ENCODE measurements at places on chromosomes 13 and 19. TPM values are rescaled to one million over a fixed set of nuclear protein-coding genes. Genes with fewer than 3 reads are reported as not detected.

PLPP2 gene
- total RNA-seq, result 0.48 TPM

GJB2 gene
- 0.88 TPM for total RNA-seq

DNA sequence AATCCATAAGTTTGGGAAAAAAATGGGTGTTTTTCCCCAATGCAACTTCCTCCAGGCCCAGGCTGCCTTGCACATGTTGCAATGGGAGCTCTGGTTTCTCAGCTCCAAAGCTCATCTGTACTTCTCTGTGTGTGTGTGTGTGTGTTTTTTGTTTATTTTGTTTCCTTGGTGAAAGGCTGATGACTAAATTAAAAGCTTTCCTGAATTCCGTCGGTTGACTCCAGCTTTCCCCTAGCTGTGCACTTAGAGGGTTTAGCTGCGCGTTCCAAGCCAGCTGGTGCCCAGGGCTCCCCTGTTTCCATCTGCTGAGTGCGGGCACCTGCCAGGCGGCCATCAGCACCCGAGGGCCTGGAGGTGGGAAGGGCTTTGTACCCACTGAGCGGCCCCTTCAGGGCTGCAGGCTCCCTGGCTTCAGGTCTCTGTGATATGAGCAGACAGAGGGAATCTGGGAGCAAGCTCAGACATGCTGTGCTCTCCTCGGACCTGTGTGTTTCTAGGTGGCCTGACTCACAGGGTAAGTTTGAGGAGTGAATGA is 129.1 kb upstream of the SOX1 start:
- no peaks in the 10 kb centered on the region for H3K36me3 ChIP-seq
- H3K27ac ChIP-seq, result no peak overlapping the region
- no peaks in the 10 kb centered on the region for H3K27me3 ChIP-seq

IRGC gene
- total RNA-seq, result not detected

DNA sequence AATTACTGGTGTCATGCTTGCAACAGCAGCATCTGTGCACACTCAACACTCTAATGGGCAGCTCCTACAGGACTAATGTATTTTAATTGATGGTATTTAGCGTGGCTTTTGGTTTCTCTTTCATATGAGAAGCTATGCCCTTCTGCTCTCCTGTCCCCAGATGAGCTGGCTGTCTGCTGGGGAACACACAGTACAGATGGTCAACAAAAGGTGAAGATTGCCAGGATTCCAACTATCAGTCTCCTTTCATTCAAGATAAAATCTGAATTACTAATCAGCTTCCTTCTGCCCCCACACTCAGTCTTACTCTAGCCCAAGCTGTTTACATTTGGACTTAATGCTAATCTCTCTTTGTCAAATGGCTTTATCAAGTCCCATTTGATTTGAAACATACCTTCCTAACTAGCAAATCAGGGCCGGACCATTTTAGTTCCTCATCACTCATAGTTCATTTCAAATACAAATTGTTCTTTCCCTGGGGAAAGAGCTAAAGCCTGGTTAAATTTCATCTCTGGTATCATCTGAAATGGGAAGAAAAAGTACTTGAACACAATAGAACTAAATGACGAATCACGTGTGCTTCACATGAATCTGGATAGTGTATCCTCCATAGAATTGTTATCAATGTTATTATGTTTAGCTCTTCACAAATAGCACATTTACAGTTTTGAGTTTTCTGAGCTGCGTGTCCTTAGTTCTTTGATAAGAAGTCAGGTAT is 988.0 kb downstream of the PCDH17 start:
- no peaks in the 10 kb centered on the region for H3K4me1 ChIP-seq
- no peaks in the 10 kb centered on the region for H3K27me3 ChIP-seq

DNA sequence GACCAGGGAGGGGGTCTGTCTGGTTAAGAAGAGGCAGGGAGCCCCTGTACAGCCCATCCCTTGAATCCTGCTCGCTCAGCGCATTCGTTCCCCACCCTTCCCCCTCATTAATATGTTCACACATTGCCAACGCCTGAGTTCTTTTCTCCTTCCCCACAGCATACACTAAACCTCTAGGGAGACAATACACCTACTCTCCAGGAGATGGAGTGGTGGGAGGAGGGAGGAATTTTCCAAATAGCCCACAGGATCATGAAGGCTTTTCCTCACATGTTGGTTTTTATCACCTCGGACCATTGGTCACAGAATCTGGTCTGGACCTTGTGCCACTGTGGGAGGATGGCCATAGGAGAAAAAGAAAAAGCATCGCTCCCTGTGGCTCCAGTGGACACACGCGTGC is 294.9 kb downstream of the SHISA2 start:
- H3K4me3 ChIP-seq, result no peak overlapping the region
- DNase-seq, result no peak
- no peaks in the 10 kb centered on the region for H3K27me3 ChIP-seq

DNA sequence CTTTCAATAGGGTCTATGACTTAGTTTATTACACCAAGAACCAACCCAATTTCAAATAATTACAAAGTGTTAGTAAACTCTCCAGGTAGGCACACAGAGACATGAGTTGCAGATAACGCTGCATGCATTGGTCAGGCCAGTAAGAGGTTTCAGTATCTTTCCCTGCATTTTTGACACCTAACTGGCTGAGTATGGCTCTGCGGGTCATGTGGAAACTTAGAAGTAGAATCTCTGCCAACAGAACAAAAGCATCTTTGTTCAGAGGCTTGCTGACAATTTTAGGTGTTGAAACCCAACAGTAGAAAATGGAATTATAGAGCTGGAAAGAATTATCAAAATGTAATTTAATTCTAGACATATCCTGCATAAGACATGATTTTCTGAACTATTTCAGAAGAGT is 25.3 kb downstream of the HTR2A start:
- H3K36me3 ChIP-seq, result no peaks in the 10 kb centered on the region
- H3K4me1 ChIP-seq, result no peaks in the 10 kb centered on the region
- H3K27ac ChIP-seq, result no peak overlapping the region
- DNase-seq, result no peak

GRCh38 chr13:60511637-60512036 is 114.6 kb downstream of the TDRD3 start:
- no peaks in the 10 kb centered on the region for H3K36me3 ChIP-seq
- no peak overlapping the region for H3K27ac ChIP-seq
- no peak overlapping the region for H3K4me3 ChIP-seq
- no peaks in the 10 kb centered on the region for H3K27me3 ChIP-seq
- H3K4me1 ChIP-seq, result no peaks in the 10 kb centered on the region
- DNase-seq, result no peak

DNA sequence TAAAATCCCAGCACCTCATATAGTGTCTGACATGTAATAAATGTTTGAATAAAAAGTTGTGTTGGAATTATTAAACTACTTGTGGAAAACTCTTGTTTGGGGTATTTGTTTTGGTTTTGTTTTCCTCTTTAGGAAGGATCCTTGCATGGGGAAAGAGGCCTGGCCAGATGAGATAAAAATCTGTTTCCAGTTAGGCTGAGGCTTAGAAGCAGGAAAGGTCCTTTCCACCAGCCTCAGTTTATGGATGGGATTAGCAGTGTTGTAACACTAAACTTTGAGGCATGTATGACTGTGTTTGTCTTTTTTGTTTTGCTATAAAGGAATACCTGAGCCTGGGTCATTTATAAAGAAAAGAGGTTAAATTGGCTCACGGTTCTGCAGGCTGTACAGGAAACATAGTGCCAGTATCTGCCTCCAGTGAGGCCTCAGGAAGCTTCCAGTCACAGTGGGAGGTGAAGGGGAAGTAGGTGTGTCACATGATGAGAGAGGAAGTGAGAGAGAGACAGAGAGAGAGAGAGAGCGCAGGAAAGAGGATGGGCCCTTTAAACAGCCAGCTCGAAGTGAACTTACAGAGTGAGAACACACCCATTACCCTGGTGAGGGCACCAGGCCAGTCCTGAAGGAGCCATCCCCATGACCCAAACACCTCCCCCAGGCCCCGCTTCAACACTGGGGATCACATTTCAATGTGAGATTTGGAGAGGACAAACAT is 21.6 kb downstream of the SPATA13 start:
- no peaks in the 10 kb centered on the region for H3K4me1 ChIP-seq
- no peaks in the 10 kb centered on the region for H3K36me3 ChIP-seq
- peak overlapping the region; percentile 17 for H3K27ac ChIP-seq
- no peak overlapping the region for H3K4me3 ChIP-seq

- H3K4me1 ChIP-seq, result no peaks in the 10 kb centered on the region
- no peaks in the 10 kb centered on the region for H3K36me3 ChIP-seq
- no peak for DNase-seq
- no peaks in the 10 kb centered on the region for H3K27me3 ChIP-seq
- no peak overlapping the region for H3K27ac ChIP-seq
Observed at GRCh38 chr13:79447141-79447540, 33.8 kb upstream of the NDFIP2 start.

DNA sequence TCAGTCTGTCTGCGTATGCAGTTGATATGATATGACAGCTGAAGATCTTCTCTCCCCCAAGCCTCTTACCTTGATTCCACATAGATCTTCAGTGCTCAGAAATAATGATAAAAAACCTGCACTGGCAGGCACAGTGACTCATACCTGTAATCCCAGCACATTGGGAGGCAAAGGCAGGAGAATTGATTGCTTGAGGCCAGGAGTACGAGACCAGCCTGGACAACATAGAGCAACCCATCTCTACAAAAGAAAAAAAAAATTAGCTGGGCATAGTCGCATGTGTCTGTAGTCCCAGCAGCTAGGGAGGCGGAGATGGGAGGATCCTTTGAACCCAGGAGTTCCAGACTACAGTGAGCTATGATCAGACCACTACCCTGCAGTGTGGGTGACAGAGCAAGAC is 551.0 kb upstream of the MIR17HG start:
- no peak overlapping the region for H3K27ac ChIP-seq
- H3K4me3 ChIP-seq, result no peak overlapping the region
- H3K27me3 ChIP-seq, result no peaks in the 10 kb centered on the region
- no peak for DNase-seq

PLA2G4C gene
- total RNA-seq, result 10.5 TPM

EPN1 gene
- 47.2 TPM for total RNA-seq

LILRA6 gene
- total RNA-seq, result 1.3 TPM

DNA sequence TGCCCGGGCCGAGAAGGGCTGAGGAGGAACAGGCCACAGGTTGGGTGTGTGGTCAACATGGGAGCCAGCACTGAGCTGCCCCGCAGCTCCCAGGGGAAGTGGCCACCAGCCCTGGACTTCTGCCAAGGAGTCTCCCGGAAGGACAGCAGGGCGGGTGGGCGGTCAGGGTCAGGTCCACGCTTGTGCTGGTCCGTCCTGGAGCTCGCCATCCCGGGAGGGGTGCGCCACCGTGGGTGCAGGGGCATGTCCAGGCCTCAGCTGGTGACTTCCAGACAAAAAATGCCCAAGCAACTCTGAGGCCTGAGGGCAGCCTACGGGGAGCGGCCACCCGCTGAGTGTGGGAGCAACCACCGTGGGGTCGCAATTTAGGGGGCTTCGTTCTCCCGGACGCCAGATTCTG is 21.4 kb upstream of the SLC15A1 start:
- no peaks in the 10 kb centered on the region for H3K27me3 ChIP-seq
- no peak overlapping the region for H3K27ac ChIP-seq
- no peaks in the 10 kb centered on the region for H3K36me3 ChIP-seq
- no peak overlapping the region for H3K4me3 ChIP-seq
- H3K4me1 ChIP-seq, result no peaks in the 10 kb centered on the region

CCDC194 gene
- 0.66 TPM for total RNA-seq

- no peaks in the 10 kb centered on the region for H3K27me3 ChIP-seq
- peak; percentile 30 for DNase-seq
- H3K27ac ChIP-seq, result peak overlapping the region; percentile 62
- H3K4me3 ChIP-seq, result no peak overlapping the region
- H3K4me1 ChIP-seq, result peaks cover 20% of the 10 kb centered on the region
Observed at GRCh38 chr19:29660835-29661234, 4.4 kb upstream of the PLEKHF1 start.

ACTL9 gene
- total RNA-seq, result not detected

TMEM38A gene
- 2.9 TPM for total RNA-seq

DNA sequence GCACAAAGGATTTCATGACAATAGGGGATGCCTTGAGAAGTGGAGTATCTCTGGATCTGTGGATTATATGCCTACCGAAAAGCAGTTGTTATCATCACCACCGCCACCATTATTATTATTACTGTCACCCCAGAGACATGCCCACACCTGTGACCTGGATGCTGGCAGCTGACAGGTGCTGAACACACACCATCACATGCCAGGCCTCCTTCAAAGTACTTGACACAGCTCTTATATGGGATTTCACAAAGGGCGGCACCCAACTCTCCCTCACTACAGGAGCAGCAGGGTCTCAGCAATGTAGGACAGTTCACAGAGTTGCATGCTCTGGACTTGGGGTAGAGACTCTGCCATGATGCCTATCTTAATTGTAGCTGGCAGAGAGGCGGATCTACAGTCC is 5.6 kb upstream of the GPR42 start:
- DNase-seq, result peak; percentile 6
- H3K4me1 ChIP-seq, result no peaks in the 10 kb centered on the region

IGFL2 gene
- not detected for total RNA-seq

DNA sequence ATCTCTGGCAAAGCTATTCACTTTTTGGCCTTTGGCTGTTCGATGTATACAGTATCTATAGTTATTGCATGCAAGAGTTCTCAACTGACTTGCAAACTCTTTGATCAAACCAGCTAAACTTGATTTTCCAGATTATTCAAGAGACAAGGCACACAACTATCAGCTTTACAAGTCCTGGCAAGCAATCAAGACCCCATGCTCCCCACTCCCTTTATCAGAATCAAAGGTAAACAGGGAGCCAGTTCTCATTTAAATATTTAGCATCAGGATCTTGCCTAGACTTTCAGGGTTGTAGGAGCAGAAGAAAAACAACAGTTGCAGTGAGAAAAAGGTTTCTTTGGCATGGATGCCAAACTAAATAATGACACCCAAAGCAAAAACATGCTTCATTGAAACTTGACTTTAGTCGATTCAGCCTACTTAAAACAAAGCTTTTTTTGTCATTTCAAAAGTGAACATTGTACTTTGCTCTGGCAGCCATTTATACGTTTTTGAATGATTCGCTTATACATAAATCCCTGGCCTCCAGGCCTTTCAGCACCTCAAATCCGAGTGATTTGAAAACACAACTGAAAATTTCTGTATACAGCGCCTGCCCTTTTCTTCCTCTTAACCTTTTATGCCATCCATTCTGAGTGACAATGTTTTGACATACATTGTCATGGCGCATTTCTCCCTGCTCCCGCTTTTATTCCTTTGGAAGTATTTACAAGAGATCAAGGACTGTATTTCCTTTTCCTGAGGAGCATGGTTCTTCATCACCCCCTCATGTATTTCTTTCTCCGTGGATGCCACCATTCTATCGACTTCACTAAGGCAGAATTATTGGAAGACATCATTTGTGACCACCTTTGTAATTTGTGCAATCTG is 340.8 kb downstream of the KLF5 start:
- DNase-seq, result no peak
- no peak overlapping the region for H3K27ac ChIP-seq
- no peaks in the 10 kb centered on the region for H3K36me3 ChIP-seq
- H3K4me1 ChIP-seq, result no peaks in the 10 kb centered on the region
- H3K27me3 ChIP-seq, result no peaks in the 10 kb centered on the region

MEIOSIN gene
- total RNA-seq, result not detected

GRCh38 chr13:50244355-50244712 is 229.1 kb downstream of the KCNRG start:
- H3K4me1 ChIP-seq, result no peaks in the 10 kb centered on the region
- H3K4me3 ChIP-seq, result no peak overlapping the region
- peak overlapping the region; percentile 61 for H3K27ac ChIP-seq
